ENCODE measurements at places on chromosomes 1 and 21.

- DNase-seq = no peak
These were observed 17.5 kb upstream of the MTARC1 start for GRCh38 chr1:220769205-220769604.

GRCh38 chr1:6942990-6943389, 157.7 kb downstream of the CAMTA1 start:
- DNase-seq = no peak

DNA sequence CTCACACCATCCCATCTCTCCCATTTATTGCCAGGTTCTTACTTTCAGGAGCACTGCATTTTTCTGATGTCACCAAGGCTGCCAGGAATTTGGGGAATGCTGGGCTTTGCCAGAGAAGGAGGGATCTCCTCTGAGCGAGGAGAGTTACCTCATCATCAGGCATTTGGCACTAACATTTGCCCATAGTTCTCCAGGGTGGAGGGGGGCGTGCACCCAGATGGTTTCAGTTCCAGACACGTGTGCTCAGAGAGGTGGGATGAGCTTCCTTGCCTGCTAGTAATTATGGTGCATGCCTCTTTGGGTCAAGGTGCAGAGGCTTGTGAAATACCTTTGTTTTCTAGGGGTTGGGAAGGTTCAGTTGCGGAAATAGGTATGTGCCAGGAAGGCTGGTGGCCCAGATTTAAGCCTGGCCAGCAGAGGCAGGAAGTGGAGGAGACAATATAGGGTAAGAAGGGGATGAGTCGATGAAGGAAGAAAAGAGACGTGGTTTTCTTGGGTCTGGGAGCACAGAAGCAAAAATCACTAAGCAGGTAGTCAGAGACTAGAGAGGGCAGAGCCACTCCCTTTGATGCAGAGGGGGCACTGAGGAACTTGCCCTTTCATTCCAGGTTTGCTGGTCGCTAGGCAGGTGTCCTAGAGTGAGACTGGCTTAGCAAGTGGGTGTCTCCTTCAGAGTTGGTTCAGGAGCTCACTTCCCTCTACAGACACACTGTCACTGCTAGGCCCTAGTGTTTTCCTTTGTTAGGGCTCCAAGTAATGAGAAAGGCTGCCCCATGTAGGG, 7.2 kb downstream of the TUFT1 start:
- peak; percentile 12 for DNase-seq

- DNase-seq = no peak
These were observed 515.6 kb downstream of the NEGR1 start for GRCh38 chr1:71766748-71767147.

GRCh38 chr1:64659478-64660138, 85.3 kb upstream of the RAVER2 start:
- no peak for DNase-seq

- DNase-seq = no peak
These were observed 14.3 kb downstream of the ECHDC2 start for GRCh38 chr1:52907068-52907811.

DNA sequence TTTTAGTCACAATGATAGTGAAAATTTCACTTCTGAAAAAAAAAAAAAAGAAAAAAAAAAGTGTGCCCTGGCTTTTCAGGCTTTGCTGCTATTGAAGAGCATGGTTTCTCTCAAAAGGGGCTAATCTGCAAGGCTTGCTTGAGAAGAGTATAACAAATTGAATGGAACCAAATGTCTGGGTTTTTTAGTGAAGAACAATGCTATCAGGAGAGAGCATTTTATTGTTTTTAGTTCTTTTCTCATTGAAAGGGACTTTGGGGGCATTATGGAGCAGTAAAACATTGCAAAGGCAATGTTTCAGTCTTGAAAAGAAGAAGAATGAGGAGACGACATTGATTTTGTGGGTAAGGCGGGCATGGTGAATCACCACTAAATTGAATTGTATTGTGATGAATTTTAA, 28.2 kb downstream of the VCAM1 start:
- DNase-seq = no peak

- DNase-seq = no peak
These were observed 394.4 kb downstream of the PTPRU start for GRCh38 chr1:29630756-29631155.

DNA sequence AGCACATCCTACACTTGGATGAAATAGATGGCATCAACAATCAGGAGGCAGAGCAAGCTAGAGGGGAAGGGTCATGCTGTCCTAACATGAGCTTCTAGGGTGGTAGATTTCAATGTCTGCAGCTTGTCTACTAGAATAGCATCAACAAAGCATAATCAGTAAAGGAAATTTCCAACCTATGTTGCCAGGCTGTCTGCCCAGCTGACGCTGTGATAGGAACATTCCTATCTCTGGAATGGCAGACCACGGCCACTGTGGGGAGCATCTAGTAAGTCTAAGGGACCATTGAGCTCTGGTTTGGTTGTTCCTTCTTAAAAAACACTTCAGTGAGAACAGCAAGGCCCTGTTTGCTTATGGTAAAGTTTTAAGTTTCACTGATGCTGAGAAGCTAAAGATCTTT, 206.8 kb downstream of the PAPPA2 start:
- no peak for DNase-seq

DNA sequence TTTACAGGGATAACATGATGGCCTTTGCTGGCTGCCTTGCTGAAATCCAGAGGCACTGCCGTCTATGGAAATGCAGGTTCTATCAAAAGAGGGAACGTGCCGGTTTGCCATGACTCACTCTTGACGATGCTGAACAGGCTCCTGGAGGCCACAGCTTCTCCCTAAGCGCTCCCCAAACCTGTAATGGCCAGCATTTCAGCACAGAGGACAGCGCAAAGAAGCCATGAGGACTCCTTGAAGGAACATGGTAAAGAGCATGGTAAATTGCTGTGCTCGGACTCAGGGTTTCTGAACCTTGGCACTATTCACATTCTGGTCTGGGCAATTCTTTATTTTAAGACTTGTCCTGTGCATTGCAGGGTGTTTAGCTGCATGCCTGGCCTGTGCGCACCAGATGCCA, 217.5 kb downstream of the CAMTA1 start:
- DNase-seq = no peak

DNA sequence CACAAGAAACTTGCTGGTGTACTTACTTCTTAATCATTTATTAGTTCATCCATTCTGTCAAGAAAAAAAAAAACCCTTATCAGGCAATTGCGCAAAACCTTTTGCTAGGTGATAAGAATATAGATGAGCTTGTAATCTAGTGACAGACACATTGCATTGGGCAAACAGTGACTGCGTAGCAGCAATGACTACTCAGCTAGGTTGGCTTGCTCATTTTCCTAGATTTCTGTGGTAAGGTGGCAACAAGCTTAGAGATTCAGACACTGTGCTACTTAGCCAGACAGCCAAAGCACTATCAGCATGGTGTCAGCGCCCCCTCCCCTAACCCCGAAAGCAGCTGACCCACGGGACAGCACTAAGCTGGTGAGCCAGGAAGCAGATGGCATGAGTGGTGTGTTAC, 203.1 kb downstream of the BARHL2 start:
- DNase-seq = peak; percentile 37

GRCh38 chr1:5856246-5856815, 135.9 kb downstream of the NPHP4 start:
- no peak for DNase-seq

DNA sequence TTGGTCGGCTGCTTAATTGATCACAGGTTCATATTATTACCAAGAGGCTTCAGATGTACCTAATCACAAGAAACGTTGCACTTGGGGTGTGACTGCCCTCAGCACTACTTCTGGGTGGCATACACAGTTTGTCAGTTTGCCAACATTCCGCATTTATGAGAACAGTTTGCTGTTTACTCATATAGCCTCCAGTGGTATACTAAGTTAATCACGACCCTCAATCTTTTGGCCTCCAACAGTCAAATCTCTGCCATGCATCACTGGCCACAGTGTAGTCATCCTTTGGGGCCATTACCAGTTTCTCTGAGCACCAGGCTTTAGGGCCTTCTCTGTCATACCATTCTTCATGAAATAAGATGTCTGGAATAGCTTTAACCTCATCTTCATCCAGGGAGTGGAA, 62.8 kb upstream of the BCL9 start:
- no peak for DNase-seq

- no peak for DNase-seq
These were observed 364.9 kb downstream of the PRDM2 start for GRCh38 chr1:14064649-14065442.
